Suppressor macrophage treated with lipopolysaccharide for 4 hours (primary cell): ENCODE measurements at places on chromosomes 12 and 14.
A peak's percentile ranks its signal among the peaks of the same experiment; 100 is the strongest.

DNA sequence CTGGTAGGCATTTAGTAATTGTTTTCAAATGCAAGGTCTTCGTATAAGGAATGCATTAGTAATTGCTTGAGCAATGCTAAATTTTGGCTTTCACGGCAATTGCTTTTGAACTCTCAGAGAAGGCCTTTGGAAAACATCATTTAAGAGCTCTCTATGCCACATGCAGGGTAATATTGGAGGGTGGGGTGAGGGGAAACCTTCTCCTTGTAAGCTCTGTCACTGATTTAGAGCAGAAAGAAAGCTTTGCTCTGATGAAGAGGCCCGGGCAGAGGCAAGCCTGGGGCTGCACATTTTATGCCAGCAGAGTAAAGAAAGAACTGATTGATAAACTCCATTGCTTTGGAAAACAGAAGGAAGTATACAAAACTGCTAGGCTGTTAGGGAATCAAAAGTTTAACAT is 70.9 kb downstream of the TRIM9 start:
- no peak for DNase-seq

GRCh38 chr12:47189728-47190127 is 110.0 kb upstream of the AMIGO2 start:
- DNase-seq: no peak

DNA sequence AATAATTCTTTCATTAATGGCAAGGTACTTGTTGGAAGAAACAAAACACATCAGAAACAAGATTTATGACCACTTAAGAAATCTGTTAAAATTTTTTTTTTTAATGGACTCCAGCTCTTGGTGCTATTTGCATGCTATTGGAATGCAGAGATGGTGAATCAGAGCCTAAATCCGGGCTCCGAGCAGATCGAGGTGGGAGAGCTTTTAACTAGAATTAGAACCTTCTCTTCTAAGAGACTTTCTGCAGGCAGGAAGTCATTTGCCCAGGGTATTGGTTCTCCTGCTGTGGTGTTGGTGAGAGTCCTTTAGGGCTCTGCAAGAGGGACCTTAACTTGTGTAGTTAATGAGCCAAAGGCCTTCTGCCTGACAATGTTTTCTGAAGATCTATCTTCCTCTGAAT is 419.4 kb downstream of the SNAPC1 start:
- no peak for DNase-seq

- no peak for DNase-seq
Measured at GRCh38 chr12:99847936-99848335, 136.8 kb downstream of the ANKS1B start.

- peak; percentile 75 for DNase-seq
Measured at GRCh38 chr12:9331218-9331626, 123.0 kb upstream of the PZP start.

- DNase-seq: no peak
Measured at GRCh38 chr14:72685456-72685855, 208.4 kb downstream of the DPF3 start.

DNA sequence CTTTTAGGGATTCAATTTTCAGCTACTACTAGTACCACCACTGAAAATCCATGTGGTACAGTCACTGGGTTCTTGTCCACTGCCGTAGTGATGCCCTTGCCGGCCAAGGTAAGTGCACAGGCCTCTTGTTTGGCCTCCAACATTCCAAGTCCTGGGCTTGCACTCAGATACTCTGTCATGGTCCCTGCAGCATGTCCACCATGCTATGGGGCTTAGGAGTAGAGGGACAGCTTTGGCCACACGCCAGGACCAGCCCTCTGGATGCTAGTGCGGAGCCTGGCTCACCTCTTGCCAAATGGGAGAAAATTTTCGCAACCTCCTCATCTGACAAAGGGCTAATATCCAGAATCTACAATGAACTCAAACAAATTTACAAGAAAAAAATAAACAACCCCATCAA is 38.6 kb upstream of the APPL2 start:
- no peak for DNase-seq

GRCh38 chr12:989751-990660 is 1.0 kb upstream of the ERC1 start:
- peak; percentile 67 for DNase-seq

DNA sequence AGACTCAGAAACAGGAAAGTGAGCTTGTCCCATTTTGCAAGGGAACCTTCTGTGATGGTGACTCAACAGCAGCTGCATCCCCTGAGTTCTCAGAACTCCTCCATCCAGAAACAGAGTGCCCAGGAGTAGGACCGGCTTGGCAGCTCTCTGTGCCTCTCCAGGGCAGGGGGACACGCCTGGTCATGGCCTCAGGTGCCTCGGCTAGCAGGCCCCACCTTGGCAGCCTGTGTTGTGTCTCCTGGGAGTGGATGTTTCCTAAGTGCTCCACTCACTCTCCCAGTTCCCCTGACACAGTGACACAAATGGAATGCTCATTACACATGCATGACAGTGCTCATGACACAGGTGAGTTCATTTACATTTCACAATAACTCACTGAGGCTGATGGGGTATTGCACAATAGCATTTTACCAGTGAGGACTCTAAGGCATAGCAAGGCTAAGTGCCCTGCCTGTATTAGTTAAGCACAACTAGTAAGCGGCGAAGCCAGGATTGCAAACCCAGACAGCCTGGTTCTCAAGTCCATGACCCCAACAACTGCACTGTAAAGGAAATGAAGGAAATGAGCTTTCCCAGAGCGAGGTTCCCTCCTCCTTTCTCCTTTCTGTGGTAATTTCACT is 47.4 kb downstream of the CALM1 start:
- peak; percentile 6 for DNase-seq

DNA sequence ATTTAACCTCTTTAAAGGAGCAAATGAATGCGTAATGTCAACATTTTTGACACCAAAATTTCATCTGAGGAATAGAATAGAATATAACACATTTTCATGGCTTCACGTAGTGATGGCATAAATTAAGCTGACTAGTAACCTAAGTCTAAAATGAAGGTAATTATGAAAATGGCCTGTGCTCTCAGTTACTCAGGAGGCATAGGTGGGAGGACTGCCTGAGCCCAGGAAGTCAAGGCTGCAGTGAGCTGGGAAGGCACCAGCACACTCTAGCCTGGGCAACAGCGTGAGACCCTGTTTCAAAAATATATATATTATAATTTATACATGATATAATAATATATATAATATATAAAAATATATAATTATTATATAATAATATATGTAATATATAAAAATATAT is 383.2 kb upstream of the ATP2B1 start:
- DNase-seq: no peak

- no peak for DNase-seq
Measured at GRCh38 chr12:77401064-77401769, 335.8 kb upstream of the E2F7 start.

- DNase-seq: peak; percentile 9
Measured at GRCh38 chr12:71546322-71546861, 106.8 kb downstream of the LGR5 start.

DNA sequence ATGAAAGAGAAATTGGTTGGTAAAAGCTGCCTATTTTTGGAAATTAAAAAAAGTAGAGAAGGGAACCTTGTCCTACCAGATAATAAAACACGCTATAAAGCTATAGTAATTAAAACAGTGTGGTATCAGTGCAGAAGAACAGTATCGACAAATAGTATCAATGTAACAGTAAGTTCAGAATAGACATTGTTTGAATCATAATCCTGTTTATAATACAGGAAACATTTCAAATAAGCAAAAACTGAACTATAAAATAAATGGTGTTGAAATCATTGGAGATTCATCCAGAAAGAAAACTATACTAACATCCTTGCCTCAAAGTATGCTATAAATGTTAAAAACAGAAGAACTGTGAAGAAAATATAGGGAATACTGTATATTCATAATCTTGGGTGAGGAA is 54.2 kb upstream of the NAP1L1 start:
- no peak for DNase-seq

GRCh38 chr14:104352493-104353220 is 214.3 kb downstream of the KIF26A start:
- DNase-seq: no peak

DNA sequence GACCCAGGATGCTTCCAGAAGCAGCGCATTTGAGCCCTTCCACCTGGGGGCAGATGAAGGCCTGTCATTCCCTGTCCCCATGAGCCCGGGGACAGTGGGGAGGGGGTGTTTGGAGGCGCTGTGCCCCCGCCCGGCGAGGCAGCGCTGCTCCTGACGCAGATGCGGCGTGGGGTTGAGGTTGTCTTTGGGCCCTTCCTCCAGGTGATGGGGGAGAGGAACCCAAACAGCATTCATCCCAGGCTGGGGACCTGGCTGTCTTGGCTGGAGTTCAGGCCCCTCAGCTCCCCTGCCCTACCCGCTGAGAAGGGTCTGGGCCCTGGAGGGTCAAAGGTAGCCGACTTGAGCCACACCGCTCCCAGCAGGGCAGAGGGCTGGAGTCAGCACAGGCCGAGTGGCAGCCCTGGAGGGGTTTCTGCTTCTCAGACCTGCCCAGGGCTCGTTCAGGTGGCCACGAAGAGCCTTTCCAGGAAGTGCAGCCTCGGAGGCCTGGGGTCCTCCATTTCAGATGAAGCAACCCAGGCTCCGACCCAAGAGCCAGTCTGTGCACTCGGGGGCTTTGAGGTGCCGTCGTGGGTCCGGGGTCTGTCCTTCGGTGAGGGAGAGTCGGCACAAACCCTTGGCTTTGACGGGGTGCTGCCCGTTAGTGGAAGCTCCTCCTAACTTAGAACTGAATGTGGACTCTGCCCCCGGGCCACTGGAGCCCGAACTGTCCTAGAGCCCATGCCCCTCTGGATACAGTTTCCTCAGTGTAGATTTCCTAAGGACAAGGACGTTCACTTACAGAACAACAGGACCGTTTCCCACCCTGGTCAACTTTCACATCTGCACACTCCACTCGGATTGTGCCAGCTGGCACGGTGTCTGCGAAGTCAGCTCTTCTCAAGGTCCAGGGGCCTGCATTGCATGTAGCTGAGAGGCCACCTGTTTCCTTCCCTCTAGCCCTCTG is 16.1 kb downstream of the ACADS start:
- DNase-seq: no peak

DNA sequence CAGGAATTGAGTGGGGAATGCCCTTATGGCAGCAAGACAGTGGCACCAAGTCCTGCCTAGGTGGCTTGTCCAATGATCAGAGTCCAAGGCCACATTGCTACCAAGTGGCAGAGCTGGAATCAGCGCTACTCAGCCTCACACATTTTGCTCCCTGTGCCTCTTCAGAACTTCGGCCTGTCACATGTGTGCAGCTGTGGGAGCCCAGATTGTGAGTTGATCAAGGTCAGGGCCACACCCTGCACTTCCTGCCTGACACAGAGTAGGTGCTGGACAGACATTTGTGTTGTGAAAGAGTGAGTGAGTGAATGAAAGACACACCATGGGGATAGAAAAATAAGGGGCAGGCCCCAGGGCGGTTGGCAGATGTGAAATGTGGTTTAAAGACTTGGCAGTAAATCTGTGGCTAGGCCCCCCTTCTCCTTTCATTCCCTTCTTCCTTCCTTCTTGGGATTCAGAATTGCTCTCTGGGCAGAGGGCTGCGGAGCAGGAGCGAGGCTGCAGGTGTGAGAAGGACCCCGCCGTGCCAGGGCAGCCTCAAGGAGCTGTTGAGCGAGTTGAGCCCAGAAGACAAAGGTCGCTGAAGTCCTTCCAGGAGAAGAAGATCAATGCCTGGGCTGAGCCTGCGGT is 83.5 kb downstream of the SLC25A47 start:
- peak; percentile 71 for DNase-seq

DNA sequence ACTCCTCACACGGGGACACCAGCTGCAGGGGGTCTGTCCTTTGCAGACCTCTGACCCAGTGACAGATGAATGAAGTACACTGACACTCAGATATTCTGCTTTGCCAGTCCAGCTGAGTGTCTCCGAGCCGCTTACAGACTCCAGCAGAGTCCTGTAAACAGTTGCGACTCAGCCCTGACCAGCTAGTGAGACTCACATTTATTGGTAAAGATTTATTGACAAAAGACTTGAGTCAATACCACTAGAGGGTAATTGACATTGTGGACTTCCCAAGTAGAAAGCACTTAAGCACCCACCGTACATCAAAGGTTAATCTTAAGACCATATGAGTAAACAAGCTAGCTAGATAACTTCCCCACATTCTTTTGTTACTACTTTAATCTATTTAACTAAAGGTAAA is 9.8 kb upstream of the FKBP4 start:
- no peak for DNase-seq

DNA sequence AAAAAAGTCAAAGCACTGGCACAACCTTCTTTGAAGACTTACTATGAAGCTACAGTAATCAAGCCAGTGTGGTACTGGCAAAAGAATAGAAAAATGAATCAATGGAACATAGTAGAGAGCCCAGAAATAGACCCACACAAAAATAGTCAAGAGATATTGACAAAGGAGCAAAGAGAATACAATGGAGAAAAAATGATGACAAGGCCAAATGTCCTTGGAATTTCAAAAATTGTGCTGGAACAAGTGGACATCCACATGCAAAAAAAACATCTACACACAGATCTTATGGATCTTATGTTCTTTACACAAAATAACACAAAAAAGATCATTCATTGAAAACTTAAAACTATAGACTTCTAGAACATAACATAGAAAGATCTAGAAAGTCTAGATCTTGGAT is 1379.7 kb upstream of the SEL1L start:
- no peak for DNase-seq

- DNase-seq: no peak
Measured at GRCh38 chr14:104938960-104939359, 14.3 kb downstream of the PLD4 start.

DNA sequence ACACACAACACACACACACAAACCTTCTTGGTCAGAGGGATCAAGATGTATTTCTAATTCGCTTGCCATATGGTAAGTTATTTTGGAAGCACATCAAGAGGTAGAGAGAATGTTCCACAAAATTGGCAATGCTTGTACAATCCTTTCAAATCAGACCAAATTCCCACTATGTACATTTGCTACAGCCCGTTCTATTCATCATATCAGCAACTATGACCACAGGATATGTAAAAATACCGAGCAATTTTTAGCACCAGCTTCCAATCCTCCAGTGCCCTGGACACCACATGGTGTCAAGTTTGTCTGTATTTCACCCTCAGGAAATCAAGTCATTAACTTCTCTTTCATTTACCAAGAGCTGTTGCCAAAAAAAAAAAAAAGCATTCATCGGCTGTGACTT is 21.2 kb downstream of the TBX5 start:
- no peak for DNase-seq

- DNase-seq: no peak
Measured at GRCh38 chr12:66735275-66735674, 56.4 kb upstream of the GRIP1 start.
